Naive thymus-derived CD4-positive, alpha-beta T cell (primary cell): ENCODE measurements at places on chromosomes 3 and 15. TPM values are rescaled to one million over a fixed set of nuclear protein-coding genes. Genes with fewer than 3 reads are reported as not detected.

The REC114 gene
- total RNA-seq: not detected

The TM4SF4 gene
- not detected for total RNA-seq

The SLC12A8 gene
- 0.89 TPM for total RNA-seq

The ST3GAL6 gene
- total RNA-seq: 1.2 TPM in 1 of 2 replicates, not detected in the other

The SCN11A gene
- 0.10 TPM for total RNA-seq

The HEMK1 gene
- 40.1 TPM for total RNA-seq

The ZNF774 gene
- total RNA-seq: 0.41 TPM
